ENCODE measurements at places on chromosomes 6 and 20.

DNA sequence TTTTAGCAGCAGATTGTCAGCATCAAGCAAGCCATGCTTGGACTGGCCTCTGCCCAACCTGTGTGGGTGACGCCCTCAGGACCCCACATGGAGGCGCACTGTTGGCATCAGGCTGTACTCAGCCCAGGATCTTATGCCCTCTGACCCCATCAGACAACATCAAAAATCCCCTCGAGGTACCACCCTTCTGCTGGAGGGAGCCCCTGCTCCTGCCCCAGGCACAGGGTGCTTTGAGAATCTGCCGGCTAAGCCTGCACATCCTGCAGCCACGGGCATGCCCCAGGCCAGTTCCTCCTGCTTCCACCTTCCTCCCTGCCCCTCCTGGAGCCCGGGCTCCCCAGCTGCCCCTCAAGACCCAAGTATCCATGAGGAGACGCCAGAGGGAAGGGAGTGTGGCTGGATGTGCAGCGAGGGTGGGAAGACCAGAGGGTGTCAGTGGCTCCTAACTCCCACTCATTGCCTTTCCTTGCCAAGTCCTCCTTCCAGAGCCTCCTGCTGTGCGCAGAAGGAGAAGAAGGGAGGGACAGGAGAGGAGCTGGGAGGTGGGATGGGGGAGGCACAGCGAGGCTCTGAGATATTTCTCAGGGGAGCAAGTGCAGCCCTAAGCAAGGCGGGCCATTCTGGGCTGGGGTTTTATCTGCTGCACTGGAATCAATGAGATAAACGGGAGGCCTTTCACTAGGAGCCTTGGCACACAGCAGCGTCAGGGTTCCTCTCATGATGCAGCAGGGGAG lies 77.4 kb upstream of the CST7 start:
- no peak for DNase-seq

- peak; percentile 61 for DNase-seq
Measured at GRCh38 chr6:150072201-150072600, 3.3 kb upstream of the ULBP3 start.

GRCh38 chr6:155055729-155056128 lies 60.6 kb downstream of the TIAM2 start:
- DNase-seq = no peak

DNA sequence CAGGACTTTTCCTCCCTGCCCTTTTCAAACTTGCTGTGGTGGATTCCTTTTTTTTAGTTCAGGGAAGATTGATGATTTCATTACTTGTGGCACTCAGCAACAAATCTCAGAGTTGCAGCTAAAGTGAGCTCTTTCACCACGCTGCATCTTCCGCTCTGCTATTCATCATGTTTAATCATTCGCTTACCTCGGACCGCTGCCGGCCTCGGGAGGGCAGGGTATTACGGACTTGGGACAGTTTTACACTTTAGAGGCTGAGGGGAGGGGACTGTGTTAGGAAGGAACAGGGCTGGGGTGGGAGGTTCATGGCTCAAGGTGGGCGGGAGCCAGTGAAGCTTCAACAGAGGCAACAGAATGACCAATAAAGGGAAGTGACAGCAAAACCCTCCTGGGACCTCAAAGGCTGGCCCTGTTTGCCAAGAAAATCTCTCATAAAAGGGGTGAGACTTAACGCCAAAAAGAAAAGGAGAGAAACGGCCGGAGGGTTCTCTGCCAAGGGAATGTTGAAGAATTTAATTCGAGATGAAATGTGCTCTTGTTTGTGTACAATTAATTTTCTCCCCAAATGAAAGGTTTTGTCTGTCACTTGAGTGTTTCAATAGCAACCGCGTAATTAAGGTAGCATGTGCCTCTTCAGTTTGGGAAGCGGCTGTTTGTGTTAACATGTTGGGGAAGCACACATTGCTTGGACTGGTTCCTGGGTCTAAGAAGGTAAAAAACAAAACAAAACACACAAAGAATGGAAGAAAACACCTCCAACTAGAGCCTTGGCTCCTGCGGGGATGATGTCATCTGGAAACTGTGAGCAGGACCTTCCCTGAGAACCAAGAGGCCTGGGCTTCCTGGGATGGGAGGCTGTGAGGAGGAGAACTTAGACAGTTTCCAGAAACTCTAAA lies 72.5 kb upstream of the SULF2 start:
- no peak for DNase-seq

- no peak for DNase-seq
Measured at GRCh38 chr6:169865346-169866139, 114.1 kb downstream of the ERMARD start.

- no peak for DNase-seq
Measured at GRCh38 chr6:53281518-53282215, 67.1 kb downstream of the ELOVL5 start.

DNA sequence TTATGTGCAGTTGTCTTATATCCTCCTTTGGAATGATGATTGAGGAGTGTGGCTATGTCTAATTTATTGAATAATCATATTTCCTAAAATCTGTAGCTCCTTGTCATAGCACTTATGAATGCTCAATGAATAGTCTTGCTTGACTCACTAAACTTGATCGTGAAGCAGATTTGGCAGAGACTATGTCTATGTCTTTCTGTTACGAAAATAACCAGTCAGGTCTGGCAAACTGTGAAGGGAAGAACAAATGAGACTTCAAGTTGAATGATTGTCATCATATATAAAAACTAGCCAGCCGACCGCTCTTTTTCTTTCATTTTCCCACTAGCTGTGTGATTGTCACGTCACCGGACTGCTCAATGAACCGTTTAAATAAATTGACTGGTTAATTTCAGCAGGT lies 1303.9 kb upstream of the GJE1 start:
- no peak for DNase-seq

DNA sequence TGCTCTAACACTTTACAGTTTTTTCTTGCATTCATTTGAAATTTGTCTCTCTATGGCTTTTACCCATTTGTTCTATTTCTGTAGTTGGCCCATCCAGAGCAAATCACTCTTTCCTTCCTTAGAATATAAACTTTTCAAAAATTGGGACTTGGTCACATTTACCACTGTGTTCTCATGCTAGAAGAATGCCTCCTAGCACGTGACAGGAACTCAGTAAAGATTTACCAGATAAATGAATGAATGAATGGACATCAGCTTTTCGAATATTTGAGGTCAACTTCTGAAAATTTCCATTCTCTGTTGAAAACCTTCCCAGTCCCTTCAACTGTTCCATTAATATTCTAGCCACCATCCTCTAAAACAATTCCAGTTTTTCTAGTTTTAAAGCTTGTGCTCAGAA lies 294.5 kb downstream of the CD83 start:
- no peak for DNase-seq

GRCh38 chr6:29965563-29965872 lies 23.2 kb downstream of the HLA-A start:
- DNase-seq = no peak
